NCI-H510A treated with DMSO at 0.1 percent for 48 hours (cell line): ENCODE measurements at places on chromosomes 2 and 18.

DNA sequence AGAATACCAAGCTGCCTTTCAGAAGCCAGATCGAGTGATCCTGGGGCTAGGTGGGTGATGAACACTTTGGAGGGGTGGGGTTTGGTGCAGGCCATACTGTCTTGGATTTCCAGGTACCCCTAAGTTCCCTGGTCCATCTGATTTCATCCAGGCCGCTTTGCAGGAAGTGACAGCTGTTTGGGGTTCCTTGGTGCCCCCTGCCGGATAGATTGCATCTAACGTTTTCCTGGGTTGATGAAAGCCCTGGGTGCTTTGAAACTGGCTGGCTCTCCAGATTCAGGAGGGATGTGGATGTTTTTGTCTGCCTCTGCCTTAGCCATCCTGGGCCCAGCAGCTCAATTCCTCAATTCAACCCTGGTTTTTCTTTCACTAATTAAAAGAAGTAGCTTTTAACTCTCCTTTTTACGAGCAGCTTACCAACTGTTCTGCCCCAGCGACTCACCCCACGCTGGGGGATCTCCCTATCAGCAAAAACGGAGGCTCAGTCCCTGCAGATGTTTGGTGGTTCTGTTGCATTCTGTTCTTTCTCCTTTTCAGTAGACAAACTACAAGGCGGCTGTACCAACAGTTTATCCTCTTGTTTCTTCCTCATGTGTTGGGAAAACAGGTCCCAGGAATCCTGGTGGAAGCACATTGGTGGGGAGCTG lies 37.1 kb downstream of the ARHGEF4 start:
- DNase-seq: peak; percentile 57

- no peak for DNase-seq
Measured at GRCh38 chr2:170121689-170122088, 56.3 kb upstream of the MYO3B start.

DNA sequence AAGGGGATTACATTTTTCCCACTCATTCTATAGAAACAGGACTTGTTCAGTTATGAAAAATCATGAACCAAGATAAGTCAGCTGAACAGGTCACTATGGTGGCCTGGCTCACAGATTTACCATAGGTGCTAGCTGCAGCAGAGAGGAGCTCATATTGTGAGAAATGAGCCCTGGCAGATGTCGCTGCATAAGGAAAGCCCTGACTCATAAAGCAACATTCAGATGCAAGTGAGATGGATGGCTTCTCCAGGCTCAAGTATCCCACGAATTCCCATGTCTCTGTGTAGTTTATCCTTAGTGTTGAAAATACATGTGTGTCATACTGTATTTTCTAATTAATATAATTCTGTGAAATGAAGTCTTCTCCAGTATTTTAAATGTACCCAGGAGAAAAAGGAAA lies 115.0 kb upstream of the LHCGR start:
- no peak for DNase-seq

- DNase-seq: no peak
Measured at GRCh38 chr2:204313256-204313655, 232.0 kb upstream of the PARD3B start.

DNA sequence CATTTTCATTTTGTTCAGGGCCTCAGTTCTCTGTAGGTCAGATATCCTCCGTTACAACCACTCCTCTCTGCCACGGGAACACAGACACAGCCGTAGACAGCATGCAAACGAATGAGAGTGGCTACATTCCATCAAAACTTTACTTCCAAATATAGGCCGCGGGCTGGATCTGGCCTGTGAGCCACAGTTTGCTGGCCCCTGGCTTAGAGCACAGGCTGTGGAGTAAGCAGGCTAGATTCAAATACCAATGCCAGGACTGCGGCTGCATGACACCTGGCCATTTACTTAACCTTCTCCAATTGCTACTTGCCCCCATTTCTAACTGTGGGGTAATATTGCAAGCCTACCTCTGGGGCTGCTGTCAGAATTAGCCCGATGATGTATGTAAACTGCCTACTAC lies 325.8 kb upstream of the POU3F3 start:
- DNase-seq: no peak

GRCh38 chr2:166632616-166633015 lies 138.6 kb upstream of the SCN7A start:
- no peak for DNase-seq

GRCh38 chr2:50492477-50492851 lies 539.5 kb downstream of the NRXN1 start:
- peak; percentile 37 for DNase-seq

DNA sequence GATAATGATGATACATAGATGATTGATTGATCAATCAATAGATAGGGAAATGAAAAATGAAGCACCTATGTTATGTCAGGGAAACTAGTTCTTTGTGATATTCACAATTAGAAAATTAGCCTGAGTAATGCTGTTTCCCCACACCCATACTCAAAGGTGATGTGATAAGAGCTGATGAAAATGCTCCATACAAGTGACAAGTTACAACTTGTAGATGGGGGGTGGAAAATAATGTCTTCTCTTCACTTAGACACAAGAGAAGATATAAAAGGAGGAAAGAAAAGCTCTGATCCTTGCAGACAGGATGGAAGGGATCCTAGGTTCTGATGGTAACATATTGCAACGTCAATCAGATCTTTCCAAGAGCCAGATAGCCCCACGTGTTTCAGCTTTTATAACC lies 365.9 kb downstream of the AKAIN1 start:
- DNase-seq: no peak

- no peak for DNase-seq
Measured at GRCh38 chr18:55470826-55471225, 117.2 kb downstream of the TCF4 start.

GRCh38 chr2:231966886-231967285 lies 5.4 kb downstream of the DIS3L2 start:
- no peak for DNase-seq

GRCh38 chr2:32947484-32948143 lies 861 bp downstream of the LTBP1 start:
- no peak for DNase-seq

DNA sequence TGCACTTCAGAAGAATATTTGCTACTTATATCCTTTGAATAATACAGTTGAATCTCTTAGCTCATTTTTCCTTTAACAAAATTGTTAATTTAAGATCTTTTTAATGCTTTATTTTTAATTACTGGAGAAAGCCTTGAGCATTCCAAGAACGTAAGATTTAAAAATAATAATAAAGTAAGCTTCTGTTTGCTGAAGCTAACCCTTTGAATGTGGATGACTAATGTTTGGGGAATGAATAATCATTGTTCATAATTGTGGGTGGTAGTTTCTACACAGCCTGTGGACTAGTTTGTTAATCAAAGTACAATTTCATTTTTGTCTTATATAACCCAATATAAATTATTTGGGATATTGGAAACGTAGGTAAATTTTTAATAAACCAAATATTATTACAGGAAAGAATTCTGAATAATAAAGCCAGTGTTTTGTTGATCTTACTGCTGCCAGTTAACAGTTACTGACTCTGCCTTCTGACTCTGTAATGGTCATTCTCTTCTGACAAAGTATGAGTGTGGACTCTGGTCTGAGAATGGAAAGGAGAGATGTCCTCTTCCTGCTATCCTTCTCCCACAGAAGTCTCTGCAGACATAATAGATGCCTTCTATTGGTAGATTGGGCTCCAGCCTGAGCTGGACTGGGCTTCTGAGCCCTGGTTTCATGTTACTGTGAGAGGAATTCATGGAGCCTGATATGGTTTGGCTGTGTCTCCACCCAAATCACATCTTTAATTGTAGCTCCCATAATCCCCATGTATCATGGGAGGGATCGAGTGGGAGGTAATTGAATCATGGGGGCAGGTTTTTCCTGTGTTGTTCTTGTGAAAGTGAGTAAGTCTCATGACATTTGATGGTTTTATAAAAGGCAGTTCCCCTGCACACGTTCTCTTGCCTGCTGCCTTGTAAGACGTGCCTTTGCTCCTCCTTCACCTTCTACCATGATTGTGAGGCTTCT lies 292.7 kb upstream of the SLC39A10 start:
- no peak for DNase-seq

- DNase-seq: no peak
Measured at GRCh38 chr2:202610380-202610779, 24.4 kb upstream of the FAM117B start.

DNA sequence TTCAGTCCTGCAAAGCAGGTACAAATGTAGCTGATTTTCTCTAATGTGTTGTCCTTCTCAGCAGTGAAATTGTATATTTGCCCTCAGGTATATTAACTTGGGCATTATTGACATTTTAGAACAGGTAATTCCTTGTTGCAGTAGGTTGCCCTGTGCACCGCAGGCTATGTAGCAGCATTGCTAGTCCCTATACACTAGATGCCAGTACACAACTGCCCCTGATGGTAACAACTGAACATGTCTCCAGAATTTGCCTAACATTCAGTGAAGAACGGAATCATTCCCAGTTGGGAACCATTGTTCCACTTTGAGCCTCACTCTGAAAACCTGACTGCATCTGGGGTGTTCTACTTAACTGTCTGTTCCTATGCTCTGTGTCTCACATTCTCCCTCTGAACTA lies 23.1 kb upstream of the TFPI start:
- DNase-seq: no peak

DNA sequence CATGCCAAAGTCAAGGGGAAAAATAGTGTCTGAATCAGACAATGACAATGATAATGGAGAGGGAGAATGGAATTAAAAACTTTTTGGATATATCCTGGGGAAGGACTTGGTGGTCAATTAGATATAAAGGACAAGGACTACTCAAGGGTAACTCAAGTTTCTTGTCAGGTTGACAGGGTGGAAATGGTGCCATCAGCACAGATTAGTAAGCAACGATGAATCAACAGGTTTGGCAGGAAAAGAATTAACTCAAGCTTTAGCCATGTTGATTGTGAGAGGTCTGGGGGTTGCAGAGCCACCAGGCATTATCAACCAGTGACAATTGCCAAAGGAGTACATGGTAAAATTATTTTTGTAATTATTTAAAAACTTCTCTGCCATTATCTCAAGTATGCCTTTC lies 35.8 kb upstream of the SPATS2L start:
- DNase-seq: no peak

DNA sequence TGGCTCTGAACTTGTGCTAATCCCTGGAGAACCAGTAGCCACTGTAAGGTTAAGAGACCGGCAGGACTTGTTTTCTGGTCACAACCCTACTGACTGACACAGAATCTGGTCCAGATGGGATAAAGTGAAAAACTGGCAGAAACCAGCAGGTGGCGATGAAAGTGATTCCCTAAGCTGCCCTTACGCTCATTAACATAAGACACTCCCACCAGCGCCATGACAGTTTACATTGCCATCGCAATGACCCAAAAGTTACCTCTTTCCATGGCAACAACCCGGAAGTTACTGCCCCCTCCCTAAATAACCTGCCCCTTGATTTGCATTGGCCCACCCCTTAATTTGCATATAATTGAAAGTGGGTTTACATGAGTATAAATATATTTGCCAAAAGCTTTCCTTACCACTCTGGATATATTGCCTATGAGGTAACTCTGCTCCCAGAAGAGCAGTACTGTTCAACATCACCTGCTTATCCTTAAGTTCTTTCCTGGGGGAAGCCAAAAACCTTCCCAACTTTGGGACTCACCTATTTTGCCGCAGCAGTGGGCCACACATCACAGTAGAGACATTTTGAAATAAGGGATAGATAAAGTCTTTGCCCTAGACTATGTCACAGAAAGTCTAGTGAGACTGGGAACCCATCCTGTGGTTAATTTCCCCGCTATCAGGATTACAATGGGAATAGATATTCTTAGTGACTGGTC lies 35.8 kb upstream of the AFF3 start:
- no peak for DNase-seq

GRCh38 chr2:152050341-152050740 lies 48.5 kb downstream of the CACNB4 start:
- no peak for DNase-seq

- no peak for DNase-seq
Measured at GRCh38 chr18:9876867-9877654, 8.7 kb upstream of the TXNDC2 start.

- no peak for DNase-seq
Measured at GRCh38 chr18:60066219-60066975, 166.6 kb downstream of the PMAIP1 start.

GRCh38 chr2:45168711-45169338 lies 159.6 kb upstream of the SIX2 start:
- DNase-seq: peak; percentile 48

DNA sequence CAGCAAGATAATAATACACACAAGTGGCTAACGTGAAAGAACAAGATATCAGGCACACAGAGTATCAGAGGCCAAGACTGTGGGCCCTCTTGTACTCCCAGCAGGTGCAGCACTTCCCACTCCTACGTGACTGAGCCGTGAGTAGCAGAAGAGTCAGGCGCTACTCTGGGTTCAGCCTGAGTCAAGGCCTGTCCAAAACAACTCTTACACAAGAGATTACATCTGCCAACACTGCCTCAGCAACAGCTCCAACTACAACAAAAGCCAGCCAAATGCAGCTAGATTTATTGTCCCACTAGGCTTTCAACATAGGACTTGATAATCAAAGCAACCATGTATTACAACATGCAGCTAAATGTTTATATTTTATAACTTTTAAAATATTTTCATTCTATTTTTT lies 56.2 kb downstream of the ITSN2 start:
- peak; percentile 26 for DNase-seq

DNA sequence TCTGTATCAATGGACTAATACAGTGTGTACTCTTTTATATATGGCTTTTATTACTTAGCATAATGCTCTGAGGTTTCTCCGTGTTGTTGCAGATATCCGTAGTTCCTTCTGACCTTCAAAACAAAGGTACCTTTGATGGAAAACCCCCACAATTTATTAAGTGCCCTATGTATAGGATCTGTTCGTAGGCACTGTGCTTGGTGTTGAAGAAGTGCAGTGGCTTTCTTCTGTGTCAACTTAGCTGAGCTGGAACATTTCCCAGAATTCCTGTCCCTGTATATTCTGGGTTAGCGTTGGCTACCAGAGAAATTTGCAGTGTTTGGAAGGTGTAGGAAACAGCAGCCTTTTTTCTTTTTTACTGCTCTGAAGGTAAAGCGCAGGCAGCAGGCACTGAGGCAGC lies 56.3 kb upstream of the MSH2 start:
- no peak for DNase-seq

DNA sequence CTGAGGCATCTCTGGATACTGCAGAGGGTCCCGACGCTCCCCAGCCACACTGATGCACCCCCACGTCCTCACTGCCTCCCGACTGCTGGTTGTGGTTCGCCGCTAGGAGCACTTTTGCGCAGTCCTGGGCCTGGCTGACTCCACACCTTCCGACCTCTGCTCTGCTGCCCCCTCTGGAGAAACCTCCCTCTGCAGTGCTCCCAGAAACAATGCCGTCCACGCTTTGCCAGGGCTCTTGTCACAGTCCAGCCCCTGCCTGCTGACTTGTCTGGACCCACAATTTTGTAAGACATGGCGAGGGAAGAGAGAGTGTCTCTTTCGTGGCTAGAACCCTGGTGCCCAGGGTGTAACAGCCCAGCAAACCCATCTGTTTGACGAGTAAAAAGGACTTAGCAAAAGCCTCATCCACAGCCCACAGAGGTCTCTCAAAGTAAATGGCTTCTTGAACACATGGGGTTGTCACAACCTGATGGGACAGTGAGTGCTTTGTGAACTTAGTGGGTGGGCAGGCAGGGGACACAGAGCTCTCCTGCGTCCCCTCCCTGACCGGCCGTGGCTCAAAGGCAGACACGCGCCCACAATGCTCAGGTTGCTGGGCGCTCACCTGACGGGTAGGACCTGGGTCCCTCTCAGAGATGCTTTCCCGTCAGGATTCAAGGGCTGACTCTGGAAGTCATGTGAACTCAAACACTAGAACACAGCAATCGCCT lies 4.0 kb downstream of the COPS9 start:
- DNase-seq: no peak

GRCh38 chr2:174112073-174112472 lies 136.3 kb downstream of the OLA1 start:
- no peak for DNase-seq
